GM23248 (cell line): ENCODE measurements at places on chromosomes 7 and 10.

DNA sequence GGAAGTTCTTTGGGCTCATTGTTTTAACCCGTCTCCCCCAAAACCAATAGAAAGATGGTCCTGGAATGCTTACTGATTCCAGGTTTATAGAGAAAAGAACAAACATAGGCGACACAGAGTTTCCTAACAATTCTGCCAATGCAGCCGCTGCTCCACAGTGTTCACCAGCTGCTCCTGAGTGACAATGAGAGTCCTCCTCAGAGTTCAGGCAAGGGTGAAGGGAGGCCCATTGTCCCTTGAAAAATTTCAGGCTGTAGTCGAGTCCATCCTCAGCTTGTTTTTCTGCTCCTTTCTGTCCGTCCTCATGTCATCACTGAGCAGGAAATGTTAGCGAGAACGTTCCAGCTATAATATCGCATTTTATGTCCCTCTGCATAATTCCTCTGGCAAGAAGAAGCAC, 537.6 kb downstream of the TCERG1L start:
- no peak for DNase-seq

DNA sequence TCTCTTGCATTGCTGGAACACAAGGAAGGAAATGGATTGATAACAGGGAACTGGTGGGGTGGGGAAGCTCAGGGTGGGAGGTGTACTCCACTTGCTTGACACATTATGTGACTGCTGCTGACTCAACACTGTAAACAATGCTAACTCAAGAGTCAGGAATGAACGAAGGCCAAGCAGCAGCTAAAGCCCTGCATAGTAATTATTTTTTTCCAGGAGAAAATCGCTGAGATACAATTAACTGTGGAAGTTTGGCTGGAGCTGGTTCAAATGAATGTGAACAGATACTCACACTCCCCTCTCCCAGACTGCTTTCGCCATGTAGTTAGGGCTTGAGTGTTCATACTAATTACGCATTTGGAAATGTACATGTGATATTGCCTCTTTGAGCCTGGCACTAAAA, 170.9 kb upstream of the AOAH start:
- no peak for DNase-seq

DNA sequence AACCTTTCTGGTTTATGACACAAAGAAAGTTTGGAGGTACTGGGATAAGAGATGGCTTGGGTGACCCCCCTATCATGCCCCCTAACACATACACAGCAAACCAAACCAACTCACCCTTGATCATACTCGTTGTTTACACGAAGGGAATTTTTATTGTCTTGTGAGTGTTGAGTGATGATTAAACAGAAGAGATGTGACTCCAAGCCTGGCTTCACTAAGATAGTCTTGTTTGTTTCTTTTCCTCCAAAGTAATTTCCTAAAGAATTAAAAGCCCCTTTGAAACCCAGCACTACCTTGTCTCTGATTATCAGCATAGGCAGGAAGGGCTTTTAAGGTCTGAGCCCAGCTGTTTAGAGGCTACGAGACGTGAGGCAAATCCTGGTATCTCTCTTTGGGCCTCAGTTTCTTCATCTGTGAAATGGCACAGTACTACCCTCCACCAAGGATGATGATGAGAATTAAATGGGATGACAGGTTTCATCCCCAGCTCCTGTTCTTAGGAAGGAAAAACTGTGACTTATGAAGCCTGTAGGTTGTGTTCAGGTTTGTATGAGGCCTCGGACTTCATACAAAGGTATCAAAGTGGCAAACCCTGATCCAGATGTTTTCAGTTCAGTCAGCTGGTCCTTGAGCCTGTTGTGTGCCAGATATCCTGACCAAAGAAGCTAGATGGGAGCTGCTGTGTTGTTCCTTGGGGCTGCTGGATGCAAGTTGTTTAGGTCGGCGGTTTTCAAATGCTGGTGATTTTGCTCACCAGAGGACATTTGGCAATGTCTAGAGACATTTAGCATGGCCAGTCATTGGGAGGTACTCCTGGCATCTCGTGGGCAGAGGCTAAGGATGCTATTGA, 51.8 kb downstream of the TCF7L2 start:
- peak; percentile 47 for DNase-seq

- DNase-seq = peak; percentile 43
These were observed 122.3 kb downstream of the NRP1 start for GRCh38 chr10:33212061-33212748.

GRCh38 chr7:108239501-108240225, 109.5 kb upstream of the LAMB4 start:
- DNase-seq = no peak

- DNase-seq = peak; percentile 31
These were observed 133.1 kb downstream of the MAPK8 start for GRCh38 chr10:48439581-48440041.

- DNase-seq = peak; percentile 43
These were observed 181.3 kb downstream of the RTKN2 start for GRCh38 chr10:62087329-62087728.

- peak; percentile 40 for DNase-seq
These were observed 57.3 kb upstream of the CAMK2B start for GRCh38 chr7:44382459-44383265.
